NCI-H774 (cell line): ENCODE measurements at places on chromosomes 16 and 17.

GRCh38 chr16:13155780-13156179 is 254.4 kb downstream of the SHISA9 start:
- DNase-seq, result no peak

GRCh38 chr17:62703776-62704380 is 76.4 kb downstream of the MRC2 start:
- DNase-seq, result peak; percentile 72

DNA sequence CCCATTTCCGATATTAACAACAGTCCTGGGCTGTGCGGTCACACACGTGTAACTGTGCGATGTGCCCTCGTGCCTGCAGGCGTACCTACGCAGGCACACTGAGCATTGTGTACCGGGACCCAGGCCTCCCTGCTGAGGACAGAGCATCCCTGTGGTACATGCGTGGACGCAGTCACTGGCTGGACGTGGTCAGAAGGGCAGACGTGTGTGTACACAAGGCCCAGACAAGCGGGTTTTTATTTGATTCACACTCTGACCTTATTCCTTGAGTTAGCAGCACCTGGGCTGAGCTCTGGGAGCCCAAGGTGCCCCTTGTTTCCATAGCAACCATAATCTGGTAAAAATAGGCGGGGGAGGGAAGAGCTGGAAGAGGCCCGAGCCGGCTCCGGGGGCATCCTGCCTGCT is 19.5 kb downstream of the RAP1GAP2 start:
- no peak for DNase-seq

GRCh38 chr17:1820528-1821252 is 9.0 kb downstream of the SMYD4 start:
- DNase-seq, result no peak

DNA sequence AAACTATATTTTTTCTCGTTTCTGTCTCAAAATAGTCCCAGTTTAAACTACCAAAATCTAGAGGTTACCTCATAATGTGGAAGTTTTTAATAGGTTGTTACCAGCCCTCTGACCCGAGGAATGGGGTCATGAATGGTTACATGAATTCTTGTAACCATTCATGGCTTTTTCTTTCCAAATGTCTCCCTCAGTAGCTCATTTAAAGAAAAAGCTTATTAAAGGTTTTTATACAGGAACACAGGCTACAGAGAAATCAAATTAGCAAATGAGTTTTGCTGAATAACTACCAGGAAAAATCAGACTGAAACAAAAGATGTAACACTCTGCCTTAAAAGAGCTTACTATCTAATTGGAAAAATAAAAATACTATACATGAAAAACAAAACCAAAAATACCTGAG is 63.4 kb downstream of the SMURF2 start:
- DNase-seq, result no peak

GRCh38 chr17:64520359-64520758 is 13.6 kb downstream of the CEP95 start:
- no peak for DNase-seq

- no peak for DNase-seq
These were observed 110.8 kb downstream of the FTO start for GRCh38 chr16:53814801-53815200.

DNA sequence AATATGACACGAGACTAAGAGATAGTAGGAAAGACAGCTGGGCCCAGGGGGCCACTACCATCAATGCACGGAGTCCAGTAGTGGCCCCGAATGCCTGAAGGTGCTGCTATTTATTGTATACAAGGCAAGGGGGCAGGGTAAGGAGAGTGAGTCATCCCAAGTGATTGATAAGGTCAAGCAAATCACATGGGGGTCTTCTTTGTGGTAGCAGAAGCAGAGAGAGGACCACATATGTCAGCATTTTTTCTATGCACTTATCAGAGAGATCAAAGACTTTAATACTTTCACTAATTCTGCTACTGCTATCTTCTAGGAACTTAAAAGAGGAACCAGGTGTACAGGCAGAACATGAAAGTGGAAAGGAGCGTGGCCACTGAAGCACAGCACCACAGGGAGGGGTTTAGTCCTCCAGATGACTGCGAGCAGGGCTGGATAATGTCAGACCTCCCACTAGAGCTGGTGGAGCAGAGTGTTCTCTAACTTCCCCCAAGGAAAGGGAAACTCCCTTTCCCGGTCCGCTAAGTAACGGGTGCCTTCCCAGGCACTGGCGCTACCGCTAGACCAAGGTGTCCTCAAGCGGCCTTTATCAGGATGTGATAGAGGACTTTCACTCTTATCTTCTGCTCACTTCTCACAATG is 26.4 kb upstream of the ARL4D start:
- no peak for DNase-seq

GRCh38 chr17:78697554-78698343 is 84.3 kb downstream of the CYTH1 start:
- no peak for DNase-seq

GRCh38 chr16:86070971-86071370 is 172.0 kb downstream of the IRF8 start:
- no peak for DNase-seq

GRCh38 chr17:3400055-3400454 is 1.8 kb upstream of the OR1E1 start:
- DNase-seq, result no peak

DNA sequence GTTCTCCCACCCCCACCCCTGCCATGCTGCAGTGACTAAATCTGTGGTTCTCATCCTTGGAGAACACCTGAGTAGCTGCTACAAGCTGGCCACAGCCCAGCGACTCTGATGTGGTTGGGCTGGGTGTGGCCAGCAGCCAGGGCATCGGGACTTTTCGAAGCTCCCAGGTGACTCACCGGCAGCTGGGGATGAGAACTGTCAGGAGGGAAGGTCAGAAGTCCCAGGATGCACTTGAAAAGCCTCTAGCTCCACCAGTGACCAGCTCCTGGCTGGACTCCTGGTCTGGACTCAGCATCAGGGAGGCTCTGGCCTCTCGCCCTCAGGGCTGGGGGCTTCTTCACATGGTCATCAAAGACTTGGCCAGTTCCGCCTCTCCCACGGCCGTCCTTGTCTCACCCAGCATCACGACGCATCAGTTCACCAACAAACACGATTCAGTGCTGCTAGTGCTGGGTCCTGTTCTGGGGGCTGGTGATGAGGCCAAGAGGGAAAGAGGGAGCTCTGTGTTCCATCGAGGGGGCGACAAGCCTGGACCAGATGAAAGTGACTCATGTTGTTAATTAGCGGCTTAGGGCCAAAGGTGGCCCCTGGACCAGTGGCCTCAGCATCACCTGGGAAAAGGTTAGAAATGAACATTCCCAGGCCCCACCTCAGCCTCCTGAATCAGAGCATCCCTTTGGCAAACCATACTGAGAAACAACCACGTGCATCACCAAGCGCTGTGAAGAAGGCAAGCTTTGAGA is 3.9 kb upstream of the C17orf99 start:
- DNase-seq, result no peak

- DNase-seq, result no peak
These were observed 879 bp downstream of the SLFN5 start for GRCh38 chr17:35243561-35244340.

DNA sequence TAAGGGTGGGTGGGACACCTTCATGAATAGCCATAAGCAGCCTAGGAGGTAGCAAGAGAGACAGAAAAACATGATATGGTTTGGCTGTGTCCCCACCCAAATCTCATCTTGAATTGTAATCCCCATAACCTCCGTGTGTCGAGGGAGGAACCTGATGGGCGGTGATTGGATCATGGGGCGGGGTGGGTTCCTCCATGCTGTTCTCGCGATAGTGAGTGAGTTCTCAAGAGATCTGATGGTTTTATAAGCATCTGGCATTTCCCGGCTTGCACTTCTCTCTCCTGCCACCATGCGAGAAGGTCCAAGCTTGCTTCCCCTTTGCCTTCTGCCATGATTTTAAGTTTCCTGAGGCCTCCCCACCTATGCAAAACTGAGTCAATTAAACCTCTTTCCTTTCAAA is 259.1 kb upstream of the ERCC4 start:
- no peak for DNase-seq

- DNase-seq, result no peak
These were observed 35.7 kb downstream of the MYH13 start for GRCh38 chr17:10337136-10337535.

GRCh38 chr17:79325709-79326430 is 251.2 kb downstream of the ENGASE start:
- no peak for DNase-seq

GRCh38 chr16:8961811-8962390 is 1.8 kb downstream of the USP7 start:
- no peak for DNase-seq

GRCh38 chr16:25052530-25052929 is 37.4 kb upstream of the ARHGAP17 start:
- DNase-seq, result no peak

GRCh38 chr17:43578404-43578698 is 32.2 kb upstream of the ETV4 start:
- no peak for DNase-seq

GRCh38 chr17:5220074-5220473 is 14.6 kb downstream of the SCIMP start:
- no peak for DNase-seq

DNA sequence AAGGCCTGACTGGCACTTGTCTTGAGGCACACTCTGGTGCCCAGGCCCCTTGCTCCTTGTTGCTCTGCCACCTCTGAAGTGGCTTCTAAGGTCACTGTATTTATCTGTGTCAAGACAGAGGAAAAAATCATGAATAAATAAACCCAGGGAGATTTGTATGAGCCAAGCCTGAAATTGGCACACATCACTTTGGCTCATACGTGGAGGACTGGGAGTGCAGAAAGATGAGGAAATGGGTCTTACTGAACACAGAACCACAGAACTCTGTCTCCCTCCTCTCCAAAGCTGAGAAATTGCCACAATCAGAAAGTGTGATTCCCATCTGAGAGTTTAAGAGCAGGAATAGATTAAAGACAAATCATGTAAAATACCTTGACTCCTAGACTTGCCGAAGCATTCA is 27.1 kb upstream of the C16orf78 start:
- no peak for DNase-seq

DNA sequence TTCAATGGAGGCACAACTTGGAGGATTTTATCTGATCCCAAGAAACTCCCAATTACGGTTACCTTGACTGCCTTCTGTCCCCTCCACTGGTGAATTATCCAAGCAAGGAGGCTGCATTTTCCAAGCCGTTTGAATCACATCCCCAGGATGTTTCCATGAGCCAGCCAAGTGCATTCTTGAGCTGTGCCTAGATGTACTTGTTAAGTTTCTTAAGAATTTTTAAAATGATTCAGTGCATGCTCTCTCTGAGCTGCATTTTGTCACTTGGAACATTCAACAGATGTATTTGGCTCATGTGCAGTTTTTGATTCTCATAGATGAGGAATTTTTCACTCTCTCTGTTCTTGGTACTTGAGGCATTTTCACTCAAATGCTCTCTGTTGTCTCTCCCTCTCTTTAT is 202.6 kb upstream of the MYOCD start:
- no peak for DNase-seq

- DNase-seq, result no peak
These were observed 4.0 kb upstream of the LMF1 start for GRCh38 chr16:974611-975261.

DNA sequence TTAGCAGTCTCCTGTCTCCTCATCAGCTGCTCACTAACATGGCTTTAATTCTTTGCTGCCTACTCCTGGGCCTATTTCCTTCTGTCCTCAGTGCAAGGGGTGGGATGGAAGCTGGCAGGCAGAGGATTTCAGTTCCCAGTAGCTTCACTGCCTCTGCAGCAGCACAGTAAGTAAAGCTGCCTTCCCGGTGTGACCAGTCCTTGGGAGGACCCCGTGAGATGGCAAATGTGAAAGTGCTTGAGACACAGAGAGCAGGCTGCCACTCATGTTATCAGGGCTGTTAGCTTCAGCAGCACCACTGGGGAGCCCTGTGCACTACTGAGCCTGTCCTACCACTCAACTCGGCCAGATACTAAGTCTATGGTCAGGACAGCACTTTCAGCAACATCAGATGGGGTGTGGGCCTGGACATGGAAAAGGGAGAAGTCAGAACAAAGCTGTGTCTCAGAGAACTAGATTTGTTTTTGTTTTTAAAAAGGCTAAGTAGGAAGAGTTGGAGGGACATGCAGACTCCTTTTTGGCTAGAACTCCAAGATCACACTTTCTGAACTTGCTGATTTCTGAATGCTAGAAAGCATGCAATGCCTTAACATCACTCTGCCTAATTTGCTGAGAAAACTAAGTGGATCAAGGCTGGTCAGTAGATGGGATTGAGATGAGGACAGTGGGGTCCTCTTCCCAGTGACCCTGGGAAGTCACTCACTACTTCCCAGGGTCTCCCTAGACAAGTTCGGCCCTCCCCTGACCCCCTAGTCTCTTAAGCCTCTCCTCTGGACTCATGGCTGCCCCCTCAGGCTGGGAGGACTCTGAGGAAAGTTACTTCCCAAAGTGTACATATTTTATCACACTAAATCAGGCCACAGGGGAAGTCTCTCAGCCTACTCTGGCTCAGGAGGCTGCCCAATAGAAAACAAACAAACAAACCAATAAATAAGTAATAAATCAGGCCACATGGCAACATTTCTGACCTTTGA is 1.1 kb downstream of the ACSF2 start:
- DNase-seq, result no peak

DNA sequence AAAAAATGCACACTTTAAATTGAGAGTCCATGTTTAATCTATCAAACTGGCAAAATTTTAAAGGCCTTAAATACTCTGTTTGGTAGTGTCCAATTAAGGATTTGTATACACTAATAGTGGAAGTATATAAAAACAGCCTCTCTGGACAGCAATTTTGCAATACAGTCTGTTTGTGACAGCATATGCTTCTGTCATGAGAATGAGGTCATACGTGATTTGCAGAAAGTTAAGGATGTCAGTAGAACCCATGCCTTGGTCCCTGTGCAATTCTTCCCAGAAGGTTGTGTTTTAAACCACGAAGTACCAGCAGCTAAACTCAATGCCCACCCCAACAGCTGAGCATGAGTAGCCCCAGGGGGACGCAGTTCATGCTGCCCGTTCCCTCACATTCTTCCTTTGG is 78.4 kb downstream of the AIPL1 start:
- no peak for DNase-seq

- DNase-seq, result no peak
These were observed 26.7 kb upstream of the GPATCH8 start for GRCh38 chr17:44529864-44530263.

- DNase-seq, result no peak
These were observed 85.0 kb upstream of the RPL38 start for GRCh38 chr17:74118504-74118903.

- DNase-seq, result no peak
These were observed 15.9 kb upstream of the CYTH1 start for GRCh38 chr17:78797691-78798585.

- no peak for DNase-seq
These were observed 75.6 kb upstream of the HNF1B start for GRCh38 chr17:37820313-37820994.

DNA sequence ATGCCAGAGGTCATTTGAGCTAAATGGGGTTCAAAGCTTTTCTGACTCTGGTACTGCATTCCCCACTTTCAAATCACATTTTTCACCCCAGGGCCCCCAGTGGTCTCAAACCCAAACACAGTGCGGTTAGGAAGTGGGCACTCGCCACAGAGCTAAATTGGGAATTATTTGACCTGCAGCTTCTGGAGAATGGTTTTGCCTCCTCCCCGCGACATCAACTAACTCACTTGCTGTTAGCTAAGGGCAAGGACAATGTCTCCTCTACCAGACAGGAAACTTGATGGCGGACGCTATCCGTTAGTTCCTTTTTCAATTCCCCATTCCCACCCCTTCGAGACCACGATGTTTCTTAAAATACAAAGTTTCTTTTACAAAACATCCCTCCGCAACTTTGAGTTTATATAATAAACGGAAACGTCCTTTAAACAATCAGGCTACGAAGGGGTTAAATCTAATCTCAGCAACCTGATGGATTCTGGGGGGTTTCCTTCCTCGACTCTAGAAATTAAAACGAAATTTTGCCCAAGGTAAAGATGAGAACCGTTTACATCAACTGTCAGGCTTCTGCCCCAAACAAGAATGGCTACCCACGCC is 500 bp upstream of the KAT7 start:
- DNase-seq, result no peak
